NCI-H2029 treated with DMSO at 0.1 percent for 48 hours (cell line): ENCODE measurements at places on chromosomes 5 and 9.

- peak; percentile 98 for DNase-seq
These were observed 25.8 kb downstream of the UGT3A2 start for GRCh38 chr5:36040651-36041536.

- peak; percentile 57 for DNase-seq
These were observed 23.0 kb downstream of the ZBED3 start for GRCh38 chr5:77064040-77064439.

DNA sequence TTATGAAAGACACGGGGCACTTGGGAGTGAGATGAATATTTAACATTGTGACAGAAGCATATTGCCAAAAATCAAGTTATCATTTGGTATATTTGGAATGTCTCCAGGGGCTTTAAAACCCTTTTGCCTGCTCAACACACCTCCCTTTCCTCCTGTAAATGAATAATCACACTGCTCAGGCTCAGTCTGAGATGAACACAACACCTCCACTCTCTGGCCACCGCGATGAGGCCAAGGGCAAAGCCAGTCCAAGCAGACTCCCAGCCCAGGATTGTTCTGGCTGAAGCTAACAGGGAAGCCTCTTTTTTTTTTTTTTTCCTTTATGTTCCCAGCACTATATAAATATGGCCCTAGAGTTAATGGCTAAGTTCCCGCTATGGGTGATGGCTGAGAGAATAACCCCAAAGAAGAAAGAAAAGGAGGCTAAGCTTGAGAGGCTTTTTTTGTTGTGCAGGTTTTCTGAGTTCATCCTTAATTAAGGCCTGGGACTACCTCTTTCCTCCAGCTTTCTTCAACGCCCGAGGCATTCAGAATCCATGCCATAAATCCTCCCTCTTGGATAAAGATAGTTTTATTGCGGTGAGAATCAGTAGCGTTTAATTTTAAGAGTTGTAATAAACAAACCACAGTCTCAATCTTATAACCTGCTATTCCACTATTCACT lies 10.5 kb upstream of the ERAP1 start:
- DNase-seq, result no peak

DNA sequence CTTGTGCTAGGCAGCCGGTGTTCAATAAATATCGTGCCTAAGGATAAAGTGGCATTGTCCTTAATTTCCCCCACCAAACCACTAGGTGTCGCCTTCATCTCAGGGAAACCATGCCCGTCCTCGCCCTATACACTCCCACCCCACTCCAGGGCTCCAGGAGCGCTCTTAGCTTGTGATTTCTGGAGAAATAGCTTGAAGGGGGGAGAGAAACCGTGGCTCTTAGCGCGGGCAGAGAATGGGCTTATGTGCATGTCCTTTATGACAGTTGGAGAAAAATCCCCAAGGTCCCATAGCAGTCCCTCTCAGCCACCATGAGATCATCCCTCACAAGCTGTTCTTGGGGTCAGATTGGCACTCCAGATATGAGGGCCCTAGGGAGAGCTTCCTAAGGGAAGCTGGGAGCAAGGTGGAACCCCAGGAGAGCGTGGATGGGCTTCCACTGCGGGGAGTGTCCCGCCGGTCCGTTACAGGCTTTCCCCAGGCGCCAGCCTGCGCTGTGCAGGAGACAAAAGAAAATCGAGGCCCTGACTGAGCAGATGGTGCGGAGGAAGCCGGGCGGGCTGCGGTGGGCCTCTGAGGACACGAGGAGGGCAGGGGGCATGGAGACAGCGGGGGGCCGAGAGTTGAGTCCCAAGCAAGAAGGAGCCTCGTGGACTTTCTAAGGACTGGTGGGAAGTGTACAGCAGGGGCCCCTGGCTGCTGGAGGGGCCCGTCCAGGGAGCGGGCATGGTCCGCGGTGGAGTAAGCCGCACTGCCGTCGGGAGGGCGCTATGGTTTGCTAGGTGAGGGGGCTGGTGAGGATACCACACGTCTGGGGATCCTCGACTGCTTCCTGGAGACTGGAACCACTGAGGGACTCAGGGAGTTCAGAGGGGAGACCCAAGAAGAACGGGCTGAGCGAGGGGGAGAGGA lies 750 bp upstream of the NPR2 start:
- DNase-seq, result peak; percentile 81
